C1 segment of cervical spinal cord (tissue), 14 donors: ENCODE measurements at places on chromosomes 2 and 18.

DNA sequence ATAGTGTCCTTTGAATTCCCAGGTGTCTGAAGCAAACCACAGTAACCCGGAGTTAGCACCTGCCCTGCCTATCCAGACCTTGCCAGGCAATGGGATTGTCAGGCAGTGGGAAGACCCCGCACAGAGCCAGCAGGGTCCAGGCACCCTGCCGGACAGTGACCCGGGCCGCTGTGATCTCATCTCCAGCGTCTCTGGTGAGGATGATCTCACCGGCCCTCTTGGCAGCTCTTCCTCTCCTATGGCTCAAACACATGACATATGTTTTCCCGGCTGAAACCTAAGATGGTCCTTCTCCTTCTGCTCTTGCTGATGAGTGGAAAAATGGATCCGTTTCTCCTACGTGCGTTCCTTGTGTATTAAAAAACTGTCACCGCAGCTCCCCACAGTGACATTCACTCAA, 75.1 kb downstream of the ACOXL start:
- DNase-seq: peak; percentile 30

DNA sequence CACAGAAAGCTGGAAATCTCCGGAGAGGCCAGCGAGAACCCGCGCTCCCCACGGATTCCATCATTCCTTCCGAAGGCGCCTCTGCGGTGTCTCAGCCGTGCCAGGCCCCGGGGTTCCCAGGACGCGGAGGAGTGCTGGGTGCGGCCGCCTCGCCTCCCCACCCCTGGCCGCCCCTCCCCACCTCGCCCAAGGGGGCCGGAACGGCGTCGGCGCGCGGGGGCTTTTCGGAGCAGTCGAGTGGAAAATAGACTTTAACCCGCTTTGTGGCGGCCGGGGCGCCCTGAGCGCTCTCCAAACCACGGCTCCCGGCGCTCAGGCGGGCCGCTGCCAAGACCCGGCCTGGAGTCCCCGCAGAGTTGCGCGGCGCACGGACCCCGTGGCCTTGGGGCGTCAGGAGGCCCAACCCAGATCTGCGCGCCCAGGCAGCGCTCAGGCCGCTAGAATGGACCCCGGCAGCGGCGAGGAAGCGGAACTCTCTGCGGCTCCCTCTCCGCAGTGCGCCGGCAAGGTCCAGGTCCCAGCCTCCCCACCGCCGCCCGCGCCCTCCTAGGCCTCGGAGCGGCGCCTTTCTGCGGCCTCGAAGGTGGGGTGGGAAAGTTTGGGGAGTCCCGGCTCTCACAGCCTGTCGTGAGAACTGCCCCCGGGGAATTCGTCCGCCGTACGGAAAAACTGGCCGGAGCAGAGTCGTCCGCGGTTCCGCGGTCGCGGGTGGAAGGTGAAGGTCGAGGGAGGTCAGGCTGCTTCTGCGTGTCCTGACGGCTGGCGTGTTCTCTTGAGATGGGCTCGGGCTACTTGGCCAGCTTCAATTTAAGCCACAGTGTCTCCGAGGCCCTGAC, 1.2 kb upstream of the EMX1 start:
- DNase-seq: no peak

DNA sequence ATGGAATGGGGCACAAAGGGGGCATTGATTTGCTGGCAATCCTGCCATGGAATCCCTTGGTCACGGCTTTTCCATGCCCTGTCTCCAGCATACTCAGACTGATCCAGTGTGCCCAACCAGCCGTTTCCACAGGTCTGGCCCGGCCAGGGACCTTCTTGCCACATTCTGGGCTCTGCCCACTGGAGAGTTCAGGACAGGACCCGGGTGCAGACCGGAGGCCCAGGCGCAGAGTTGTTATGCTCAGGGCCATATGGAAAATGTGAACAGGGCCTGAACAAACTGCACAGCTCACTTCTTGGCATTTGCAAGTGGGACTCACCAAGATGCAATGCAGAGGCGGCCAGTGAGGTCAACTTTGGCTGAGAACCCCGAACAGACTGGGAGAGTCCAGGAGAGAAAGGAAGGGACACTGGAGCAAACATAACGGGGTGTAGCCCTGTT, 15.6 kb upstream of the ASAP2 start:
- peak; percentile 4 for DNase-seq

DNA sequence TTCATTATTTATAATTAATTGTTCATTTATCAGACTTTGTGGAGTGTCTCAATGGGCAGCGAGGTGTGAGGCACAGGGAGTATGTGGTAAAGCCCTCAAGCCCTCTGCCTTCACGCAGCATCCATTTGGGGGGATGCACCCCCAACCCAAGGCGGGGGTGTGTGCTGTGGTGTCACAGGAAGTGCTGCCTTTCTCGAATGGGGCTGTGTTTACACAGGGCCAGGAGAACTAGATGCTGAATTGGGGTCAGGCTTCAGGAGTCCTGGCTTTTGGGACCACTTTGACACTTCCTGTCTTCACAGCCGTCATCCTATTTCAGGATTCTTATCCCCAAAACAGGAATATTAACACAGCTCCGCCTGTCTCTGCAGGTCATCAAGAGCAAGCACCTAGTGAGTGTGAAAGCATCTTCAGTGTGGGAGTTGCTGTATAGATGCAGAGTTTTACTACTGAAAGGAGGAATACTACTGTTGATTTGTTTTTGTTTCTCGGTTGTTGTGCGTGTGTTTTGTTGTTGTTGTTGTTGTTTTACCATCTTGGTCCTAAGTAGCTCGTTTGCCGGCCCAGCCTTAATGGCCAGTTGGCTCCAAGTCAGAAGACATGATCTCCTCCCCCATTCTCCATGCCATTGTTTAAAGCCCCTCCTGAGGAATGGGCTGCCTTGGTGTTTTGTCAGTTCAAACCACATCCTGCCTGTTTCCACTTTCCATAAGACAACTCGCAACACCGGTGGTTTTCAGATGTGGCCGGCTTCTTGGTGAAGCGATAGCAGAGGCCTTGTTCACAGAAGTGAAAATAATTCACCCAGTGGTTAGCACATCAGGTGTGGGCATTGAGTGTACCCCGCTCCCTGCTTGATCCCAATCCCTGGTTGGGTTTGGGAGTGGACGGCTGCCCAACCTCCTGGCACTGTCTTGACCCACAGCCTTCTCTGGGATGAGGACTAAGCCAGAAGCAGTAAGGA, 221.3 kb downstream of the BCL2 start:
- no peak for DNase-seq

- DNase-seq: no peak
Measured at GRCh38 chr2:97267411-97268074, 154.6 kb downstream of the ANKRD36 start.

- DNase-seq: no peak
Measured at GRCh38 chr2:214100488-214100887, 310.4 kb upstream of the VWC2L start.

GRCh38 chr18:13231151-13231550, 12.6 kb downstream of the LDLRAD4 start:
- DNase-seq: no peak

DNA sequence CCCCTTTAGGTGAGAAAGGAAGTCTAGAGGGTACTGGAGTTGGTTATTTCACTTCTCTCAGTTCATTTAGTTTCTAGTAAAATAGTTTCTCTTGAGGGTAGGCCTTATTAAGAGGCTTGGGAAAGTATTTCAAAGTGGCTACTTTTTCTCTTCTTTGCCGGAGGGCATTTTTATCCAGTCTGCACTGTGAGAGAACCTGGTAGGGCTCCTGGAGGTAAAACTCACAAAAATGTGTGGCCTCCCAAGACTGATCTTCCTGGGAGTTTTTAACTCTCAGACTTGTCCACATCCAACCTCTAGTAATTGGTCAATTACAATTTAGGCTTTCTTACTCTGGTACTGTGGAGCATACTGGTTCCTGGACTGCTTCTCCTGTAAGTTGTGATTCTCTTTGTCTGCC, 28.0 kb downstream of the EHBP1 start:
- no peak for DNase-seq

- DNase-seq: no peak
Measured at GRCh38 chr2:211928201-211928600, 610.4 kb downstream of the ERBB4 start.

DNA sequence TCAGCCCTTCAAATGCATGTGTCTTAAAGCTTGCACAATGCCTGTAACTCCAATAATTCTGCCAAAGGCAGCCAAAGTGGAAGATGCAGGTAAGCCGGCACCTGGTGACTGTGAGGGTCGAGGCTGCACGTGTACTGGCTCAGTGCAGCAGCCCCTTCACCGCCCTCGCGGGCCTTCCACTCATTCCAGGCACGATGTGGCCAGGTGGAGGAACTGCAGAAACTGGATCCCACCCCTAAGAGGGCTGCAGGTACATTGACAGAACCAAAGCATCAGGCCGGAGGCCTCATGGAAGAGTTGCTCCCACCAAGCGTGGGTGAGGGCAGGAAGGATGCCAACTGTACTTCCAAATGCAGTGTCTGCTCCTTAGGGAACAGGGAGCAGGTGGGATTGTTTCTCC, 253.4 kb downstream of the HDAC4 start:
- DNase-seq: no peak

DNA sequence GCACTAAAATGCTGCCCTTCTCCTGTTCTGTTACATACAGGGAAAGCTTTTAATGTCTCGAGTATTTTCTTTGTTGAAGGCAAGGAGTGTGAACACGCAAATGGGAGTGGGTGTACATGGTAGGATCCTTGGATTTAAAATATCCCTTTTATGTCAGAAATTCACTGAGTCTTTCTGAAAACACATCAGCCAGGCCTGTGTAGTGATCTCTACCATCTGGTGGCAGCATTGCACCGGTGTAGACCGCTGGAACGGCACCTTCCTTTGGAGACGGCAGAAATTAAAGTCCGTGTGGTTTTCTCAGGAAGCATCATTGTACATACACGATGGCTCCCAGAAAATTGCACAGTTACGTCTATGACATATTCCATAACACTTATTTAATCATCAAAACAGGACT, 515.8 kb downstream of the GALR1 start:
- no peak for DNase-seq

DNA sequence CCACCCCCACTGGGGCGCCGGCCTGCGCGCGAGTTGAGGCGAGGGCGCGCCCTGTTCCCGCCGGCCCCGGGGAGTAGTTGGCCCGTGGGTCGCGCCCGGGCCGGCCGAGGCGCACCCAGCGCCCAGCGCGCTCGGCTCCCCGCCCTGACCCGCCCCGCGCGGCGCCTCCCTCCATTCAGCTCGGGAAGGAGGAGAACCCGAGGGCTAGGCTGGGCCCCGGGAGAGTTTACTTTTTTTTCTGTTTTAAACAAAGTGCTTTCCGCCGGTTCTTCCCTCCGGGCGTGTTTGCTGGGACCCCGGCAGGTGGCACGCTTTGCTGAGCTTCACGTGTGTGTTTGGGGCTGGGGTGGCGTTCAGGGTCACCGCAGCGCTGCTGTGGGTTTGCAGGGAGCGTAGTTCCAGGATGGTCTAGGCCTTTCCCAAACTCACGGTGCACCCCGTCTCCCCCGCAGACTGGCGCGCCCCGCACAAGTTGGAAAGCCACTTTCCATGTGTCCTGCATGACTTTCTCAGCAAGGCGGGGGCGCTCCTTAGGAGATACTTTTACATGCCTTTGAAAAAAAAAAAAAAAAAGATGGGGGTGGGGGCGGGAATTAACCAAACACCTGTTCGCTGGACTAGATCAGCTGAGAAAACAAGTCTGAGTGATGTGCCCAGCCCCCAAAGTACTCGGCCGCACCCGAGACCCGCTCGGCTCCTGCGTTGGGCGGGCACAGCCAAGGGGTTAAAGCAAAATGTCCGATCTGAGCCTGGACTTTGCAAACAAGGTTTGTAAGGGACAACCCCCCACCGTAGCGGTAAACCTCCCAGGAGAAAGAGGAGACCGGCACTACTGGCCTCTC, 825 bp downstream of the ITGA6 start:
- peak; percentile 27 for DNase-seq

GRCh38 chr18:3596637-3597384, 146.8 kb downstream of the TGIF1 start:
- no peak for DNase-seq

- DNase-seq: no peak
Measured at GRCh38 chr2:37875403-37875906, 49.6 kb upstream of the RMDN2 start.

- no peak for DNase-seq
Measured at GRCh38 chr18:70720607-70721006, 431.8 kb downstream of the SOCS6 start.

DNA sequence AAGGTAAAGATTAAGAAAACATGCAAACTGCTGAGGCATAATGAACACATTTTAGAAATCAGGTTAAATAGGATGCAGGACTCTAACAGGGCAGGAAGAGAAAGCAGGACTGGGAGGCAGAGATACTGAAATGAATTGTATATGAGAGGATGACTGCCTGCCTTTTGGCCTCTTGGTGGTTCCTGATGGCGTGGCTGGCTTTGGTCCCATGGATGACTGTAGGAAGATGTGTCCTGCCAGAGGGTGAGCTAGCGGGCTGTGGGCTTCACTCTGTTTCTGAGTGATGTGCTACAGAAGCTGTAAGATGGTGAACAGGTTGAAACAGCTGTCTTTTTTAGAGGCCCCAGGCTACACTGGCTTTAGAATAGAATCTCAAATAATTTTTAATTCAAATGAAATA, 517.0 kb downstream of the SLC4A3 start:
- no peak for DNase-seq

GRCh38 chr2:88181511-88181910, 11.4 kb downstream of the THNSL2 start:
- DNase-seq: no peak

DNA sequence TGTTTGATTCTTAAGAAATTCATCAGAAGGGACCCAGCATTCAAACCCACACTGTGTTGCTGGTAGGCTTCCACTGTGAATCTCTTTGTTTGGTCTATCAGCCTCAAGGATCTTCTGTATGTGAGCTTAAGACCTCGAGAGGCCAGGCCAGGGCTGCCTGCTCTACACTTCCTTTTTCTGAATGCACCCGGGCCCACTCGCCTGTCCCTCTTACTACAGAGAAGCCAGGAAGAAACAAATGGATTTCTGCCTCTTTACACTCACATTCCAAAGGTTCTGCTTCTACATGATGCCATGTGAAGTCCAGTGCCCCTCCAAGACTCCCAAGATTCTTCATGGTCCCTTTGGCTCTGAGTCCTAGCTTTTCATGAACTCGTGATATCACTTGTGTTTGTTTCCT, 25.4 kb upstream of the MRPL19 start:
- DNase-seq: no peak

DNA sequence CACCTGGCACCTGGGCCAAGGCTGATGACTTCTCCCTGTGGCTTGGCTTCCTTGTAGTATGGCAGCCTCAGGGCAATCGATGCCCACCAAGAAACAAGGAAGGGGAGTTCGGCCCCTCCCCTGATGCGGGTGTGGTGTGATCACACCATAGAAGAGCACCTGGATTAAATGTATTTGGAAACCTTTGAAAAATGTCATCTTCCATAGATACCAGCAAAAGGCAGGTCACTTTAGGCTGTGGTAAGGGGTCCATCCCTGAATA, 198.2 kb downstream of the CYP26B1 start:
- DNase-seq: no peak

DNA sequence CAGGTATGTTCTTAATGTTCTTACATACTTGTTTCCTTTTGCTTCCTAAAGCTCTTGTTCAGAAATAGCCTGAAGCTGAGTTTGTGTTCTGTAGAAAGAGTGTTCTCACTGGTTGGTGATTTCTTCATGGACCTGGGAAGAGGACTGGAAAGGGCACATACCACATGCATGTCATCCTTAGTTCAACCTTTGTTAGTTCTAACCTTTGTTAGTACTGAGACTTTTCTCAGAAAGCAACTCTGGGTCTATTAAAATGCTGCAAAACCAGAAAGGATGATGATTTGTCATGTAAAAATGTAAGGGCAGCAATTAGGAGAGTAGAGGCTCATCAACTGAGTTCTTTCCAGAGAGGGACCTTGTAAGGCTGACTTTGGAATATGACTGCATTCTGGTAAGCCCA, 2.5 kb upstream of the FAP start:
- no peak for DNase-seq
